Activated CD8-positive, alpha-beta memory T cell treated with anti-CD3 and anti-CD28 coated beads for 4 hours (primary cell): ENCODE measurements at places on chromosomes 4 and X.

DNA sequence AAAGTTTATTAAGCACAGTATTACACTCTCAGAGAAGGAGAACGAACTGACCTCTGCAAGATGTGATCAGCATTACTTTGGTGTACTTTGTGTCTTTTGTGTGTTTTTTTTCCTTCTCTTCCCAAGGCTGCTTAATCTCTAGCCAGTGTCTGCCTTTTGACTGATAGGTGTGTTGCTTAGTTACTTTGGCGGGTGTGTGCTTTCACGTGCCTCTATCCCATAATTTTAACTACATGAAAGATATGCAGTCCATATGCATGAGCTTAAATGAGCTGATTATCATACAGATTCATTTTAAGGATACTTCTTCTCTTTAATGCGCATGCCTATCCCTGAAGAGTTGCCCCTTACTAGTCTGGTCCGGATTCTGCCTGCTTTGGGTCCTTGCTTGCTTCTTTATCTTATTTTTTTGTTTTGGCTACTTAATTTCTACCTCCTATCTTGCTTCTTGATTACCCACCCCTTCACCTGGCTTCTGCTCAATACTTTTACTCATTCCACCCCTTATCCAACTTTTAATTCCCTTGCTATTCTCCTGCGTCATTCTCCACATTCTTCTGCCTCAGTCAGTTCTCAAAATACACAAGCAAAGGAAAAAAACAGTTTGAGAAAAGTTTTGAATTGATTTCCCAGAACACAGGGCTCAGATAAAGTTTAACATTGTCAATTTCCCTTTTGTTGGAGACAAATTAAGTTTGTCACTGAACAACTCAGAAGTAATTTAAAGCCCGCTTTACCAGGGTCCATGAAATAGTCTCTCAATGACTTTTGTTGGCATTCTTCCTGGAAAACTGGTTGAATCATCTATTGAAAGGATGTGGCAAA is 182.0 kb downstream of the TENT5D start:
- DNase-seq: no peak

GRCh38 chr4:140367738-140368137 is 5.7 kb upstream of the SCOC start:
- DNase-seq: no peak

- no peak for DNase-seq
Measured at GRCh38 chrX:108312011-108312410, 126.2 kb downstream of the COL4A6 start.

- DNase-seq: no peak
Measured at GRCh38 chr4:153333874-153334273, 10.6 kb upstream of the MND1 start.

DNA sequence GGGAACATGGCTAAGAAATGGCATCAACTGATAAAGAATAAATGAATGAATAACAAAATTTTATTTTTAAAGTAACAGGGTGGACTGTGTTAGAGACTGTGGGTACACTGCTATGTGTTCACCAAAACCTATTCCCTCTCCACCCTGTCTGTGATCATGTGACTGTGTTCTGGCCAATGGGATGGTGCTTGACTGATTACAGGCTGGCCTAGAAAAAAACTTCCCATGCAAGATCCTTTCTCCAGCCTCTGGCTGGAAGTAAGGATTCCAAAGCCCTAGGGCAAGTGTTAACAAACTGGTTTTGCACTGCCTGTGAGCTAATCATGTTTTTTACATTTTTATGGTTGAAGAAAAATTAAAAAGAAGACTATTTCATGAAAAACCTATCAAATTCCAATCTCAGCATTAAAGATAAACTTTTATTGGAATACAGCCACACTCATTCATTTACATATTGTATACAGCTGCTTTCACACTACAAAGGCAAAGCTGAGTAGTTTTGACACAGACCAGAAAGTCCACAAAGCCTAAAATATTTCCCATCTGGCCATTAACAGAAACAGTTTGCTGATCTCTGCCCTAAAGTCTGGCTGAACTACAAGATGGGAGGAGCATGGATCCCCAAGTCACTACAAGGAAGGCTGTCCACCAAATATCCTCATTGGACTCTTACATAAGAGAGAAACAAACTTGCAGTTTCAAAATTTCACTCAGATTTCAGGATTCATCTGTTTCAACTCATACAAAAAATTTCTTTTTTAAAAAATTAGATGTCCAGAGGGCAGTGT is 133.2 kb downstream of the ARHGAP6 start:
- DNase-seq: no peak

GRCh38 chrX:122441451-122441850 is 742.6 kb upstream of the GRIA3 start:
- DNase-seq: no peak

DNA sequence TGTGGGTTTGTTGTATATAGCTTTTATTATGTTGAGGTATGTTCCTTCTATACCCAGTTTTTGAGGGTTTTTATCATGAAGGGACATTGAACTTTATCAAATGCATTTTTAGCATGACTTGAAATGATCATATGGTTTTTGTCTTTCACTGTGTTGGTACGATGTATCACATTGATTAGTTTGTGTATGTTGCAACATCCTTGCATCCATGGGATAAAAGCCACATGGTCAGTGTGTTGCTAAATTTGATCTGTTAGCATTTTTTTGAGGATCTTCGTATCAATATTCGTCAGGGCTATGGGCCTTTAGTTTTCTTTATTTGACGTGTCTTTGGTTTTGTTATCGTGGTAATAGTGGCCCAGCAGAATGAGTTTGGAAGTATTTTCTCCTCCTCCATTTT is 11.3 kb upstream of the BLTP1 start:
- no peak for DNase-seq

- no peak for DNase-seq
Measured at GRCh38 chr4:16883806-16884205, 14.6 kb downstream of the LDB2 start.

DNA sequence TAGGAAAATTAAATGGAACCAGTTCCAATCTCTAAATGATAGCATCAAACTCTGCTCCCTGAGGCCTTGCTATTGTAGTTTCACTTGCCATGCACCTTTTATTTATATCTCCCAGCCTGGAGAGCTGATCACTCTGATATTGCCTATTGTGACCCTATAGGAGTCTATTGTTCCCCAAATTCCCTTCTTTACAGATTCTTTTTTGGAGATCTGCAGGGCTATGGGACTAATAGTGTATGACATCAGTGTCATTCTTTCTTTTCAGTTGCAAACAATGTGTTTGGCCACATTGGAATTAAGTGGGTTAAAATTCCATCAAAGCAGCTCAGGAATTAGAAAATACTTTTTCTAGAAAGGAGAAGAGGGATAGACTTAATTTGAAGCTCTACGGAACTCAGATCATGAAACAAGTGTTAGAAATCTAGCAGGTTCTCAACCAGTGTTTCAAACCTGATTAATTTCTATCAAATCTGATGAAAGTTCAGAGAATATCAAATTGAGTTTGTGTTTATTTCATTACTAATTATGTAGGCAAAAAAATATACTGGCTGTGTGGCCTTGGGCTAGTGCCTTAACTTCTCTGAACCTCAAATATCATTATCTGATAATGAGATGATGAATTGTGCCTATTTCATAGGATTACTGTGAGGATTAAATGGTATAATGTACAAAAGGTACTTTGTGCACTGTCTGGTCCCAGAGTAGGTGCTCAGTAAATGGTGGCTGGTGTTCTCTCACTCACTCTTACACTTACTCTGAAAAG is 71.4 kb downstream of the COL4A6 start:
- no peak for DNase-seq

DNA sequence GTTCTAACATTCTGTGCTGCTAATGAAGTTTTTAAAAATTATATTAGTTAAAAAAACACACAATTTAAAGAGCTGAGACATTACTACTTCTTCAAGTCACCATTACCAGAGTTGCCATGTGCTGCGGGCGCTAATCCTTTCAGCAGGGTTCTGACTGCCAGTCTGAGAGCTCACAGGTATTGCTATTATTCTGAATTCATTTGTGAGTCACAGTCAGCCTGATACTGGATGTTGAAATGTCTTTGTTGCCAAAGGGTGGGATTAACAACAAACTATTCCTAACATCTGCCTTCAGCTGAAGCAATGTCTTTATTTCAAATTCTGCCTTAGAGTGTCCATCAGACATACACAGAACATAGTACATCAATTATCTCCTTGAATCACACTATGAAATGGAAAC is 197.1 kb upstream of the FGF13 start:
- DNase-seq: no peak

DNA sequence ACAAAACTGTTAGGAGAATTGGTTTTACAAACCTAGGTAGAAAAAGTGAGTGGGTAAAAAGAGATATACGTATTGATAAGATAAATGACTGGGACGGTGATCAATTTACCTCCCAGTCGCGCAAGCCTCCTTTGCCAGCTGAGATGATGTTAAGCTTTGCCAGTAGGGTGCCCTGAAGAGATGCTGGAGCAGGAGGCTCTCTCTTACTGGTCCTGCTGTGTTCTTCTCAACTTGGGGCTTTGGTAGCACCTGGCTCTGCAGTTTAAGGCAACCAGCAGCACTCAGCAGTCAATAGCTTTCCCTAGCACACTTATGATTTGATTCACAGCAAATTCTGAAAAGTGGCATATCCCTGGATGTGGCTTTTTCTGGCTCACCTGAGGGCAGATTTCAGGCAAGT is 1461.7 kb downstream of the ADGRL3 start:
- no peak for DNase-seq

DNA sequence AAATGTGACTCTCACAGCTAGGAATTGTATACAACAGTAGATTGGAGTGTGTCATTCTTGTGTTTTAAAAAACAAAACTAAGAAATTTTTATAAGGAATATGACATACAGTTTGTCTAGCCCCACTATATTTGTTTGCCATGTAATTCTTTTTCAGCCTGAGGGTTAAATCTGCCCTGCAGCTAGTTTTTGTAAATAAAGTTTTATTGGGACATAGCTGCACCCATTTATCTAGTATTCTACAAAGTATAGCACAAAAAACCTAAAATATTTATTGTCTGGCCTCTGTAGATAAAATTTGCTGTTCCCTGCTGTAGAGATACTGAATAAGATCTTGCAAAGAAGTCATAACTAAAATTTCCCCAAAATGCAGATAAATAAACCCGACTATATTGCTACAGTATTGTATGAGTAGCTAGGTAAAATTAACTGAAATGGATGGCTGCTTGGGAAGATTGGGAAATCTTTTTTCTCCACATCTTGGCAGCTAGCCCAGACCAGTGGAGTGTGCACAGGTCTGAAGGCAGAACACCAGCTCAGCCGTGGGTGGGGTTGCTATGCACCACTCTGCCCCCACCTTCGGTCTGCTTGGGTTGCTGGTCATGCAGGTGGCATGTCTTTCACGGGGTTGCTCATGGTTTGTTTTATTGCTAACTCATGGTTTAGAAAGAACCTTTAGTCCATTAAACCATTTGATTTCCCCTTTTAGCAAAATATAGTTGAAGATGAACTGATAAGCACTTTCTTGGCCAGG is 127.9 kb downstream of the KLHL8 start:
- DNase-seq: no peak

- DNase-seq: no peak
Measured at GRCh38 chr4:6686104-6686787, 7.4 kb upstream of the S100P start.

- DNase-seq: no peak
Measured at GRCh38 chr4:125994024-125994423, 679.3 kb downstream of the FAT4 start.

GRCh38 chr4:20178902-20179576 is 72.7 kb upstream of the SLIT2 start:
- no peak for DNase-seq

DNA sequence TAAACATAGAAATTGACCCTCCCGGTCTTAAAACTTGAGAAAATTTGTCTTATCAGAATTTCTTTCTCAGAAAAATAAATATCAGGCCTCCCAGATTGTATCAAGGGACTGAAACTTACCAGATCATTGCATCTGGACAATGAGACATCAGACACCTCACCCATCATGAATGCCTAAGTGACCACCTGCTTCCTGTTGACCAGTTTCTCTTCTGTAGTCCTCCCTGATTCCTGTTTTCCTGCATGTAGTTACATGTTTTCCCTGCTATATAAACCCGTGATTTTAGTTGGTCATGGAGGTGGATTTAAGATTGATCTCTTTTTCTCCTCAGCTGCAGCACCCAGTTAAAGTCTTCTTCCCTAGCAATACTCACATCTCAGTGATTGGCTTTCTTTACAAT is 548.1 kb downstream of the PPP4R3C start:
- DNase-seq: no peak

DNA sequence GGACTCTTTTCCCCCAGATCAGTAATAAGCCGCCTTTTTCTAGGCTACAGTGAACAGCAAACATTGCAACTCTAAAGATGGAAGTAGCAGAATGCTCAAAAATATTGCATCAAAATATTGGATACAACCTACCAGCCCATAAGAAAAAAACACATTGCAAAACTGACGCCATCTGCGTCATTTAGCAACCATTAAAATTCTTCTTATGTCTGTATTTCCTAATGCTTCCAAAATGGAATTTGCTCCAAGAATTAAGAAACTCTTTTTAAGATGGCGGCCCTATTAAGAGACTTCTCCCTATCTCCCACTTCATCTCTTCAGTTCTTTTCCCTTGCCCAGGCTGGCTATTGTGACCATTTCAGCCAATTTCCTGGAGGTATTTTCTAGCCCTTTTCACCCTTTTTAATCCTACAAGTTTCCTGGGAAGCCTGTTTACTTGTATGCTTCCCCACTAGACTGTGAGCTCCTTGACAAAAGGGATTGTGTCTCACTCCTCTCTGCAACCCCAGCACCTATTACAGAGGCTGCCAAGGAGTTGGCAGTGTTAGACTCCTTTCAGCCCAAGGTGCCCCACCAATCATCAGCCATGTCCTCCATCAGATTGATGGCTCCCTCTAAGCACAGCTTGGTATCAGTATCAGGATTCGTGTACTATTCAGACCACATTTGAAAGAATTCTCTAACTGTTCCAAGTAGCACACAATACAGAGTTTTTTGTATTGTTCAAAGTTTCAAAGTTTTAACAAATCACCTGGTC is 4.4 kb downstream of the GPC3 start:
- no peak for DNase-seq
